ENCODE measurements at places on chromosomes 6 and 20.

GRCh38 chr6:97059473-97059872 is 134.9 kb downstream of the KLHL32 start:
- peak; percentile 10 for DNase-seq

DNA sequence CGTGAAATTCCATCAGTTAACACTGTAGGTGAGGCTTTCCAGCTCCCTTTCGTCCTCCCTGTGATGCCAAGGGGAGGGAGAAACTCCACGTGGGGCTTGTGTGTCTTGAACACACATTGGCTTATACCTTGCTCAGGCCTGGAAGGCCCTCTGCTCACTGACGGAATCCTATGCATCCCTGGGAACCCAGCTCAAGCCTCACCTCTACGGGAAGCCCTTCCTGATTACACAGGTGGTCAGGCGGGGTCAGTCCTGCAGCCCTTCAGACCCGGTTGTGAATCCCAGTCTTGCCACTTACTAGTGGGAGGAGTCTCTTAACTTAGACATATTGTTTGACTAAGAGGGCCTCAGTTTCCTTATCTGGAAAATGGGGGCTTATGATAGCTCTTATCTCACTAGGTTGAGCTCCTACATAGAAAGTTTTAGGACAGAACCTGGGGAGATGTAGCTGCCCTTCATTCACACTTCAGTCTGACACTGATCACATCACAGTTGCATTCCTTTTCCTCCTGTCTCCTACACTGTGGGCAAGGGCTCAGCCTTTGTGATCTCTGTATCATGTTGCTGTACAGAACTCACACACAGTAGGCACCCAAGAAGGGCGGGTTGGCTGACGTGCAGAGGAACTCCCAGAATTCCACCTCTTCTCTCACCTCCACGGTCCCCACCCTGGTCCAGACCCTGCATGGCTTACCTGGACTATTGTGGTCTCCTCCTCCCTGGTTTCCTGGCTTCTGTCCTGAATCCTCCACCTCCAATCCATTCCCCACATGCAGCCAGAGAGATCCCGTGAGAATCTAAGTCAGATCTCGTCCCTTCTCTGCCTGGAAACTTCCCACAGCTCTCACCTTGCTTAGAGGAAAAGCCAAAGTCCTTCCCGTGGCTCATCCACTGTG is 129.6 kb downstream of the CEBPB start:
- DNase-seq = no peak

DNA sequence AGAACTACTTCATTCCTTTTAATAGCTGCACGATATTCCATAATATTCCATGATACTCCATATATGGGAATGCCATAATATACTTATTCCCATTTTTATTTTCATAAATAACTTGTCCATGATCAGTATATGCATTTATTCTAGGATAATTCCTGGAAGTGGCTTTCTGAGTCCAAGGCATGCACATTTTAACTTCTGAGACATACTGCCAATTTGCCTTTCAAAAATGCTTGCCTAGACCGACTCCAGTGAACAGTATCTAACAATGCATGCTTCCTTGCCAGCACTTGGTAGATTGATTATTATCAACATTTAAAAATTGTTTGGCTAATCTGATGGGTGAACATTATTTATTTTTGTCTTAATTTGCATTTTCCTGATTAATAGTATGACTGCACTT is 54.0 kb downstream of the SPTLC3 start:
- no peak for DNase-seq

GRCh38 chr6:5486214-5486613 is 224.9 kb downstream of the FARS2 start:
- DNase-seq = no peak

- no peak for DNase-seq
These were observed 26.8 kb downstream of the PPP1R14C start for GRCh38 chr6:150169609-150170008.

- DNase-seq = peak; percentile 83
These were observed 11.7 kb upstream of the FAM83C start for GRCh38 chr20:35303735-35304491.

- DNase-seq = no peak
These were observed 90.9 kb downstream of the CEP162 start for GRCh38 chr6:84136364-84137050.

DNA sequence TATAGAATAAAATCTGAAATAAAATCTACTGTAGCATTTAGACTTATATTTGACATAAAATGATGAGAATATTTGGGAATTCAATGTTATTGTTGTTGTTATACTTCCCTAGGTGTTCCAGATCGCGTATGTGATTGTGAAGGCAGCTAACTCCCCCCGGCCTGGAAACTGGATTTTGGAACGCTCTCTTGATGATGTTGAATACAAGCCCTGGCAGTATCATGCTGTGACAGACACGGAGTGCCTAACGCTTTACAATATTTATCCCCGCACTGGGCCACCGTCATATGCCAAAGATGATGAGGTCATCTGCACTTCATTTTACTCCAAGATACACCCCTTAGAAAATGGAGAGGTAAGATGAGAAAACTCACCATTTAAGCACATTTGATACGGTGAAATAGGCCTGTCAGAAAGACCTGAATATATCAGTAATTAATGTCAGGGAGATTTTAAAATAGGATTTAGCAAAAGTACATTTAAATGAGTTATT is 215.2 kb downstream of the LAMA2 start:
- DNase-seq = no peak

GRCh38 chr6:129748212-129748900 is 38.4 kb upstream of the ARHGAP18 start:
- DNase-seq = no peak

DNA sequence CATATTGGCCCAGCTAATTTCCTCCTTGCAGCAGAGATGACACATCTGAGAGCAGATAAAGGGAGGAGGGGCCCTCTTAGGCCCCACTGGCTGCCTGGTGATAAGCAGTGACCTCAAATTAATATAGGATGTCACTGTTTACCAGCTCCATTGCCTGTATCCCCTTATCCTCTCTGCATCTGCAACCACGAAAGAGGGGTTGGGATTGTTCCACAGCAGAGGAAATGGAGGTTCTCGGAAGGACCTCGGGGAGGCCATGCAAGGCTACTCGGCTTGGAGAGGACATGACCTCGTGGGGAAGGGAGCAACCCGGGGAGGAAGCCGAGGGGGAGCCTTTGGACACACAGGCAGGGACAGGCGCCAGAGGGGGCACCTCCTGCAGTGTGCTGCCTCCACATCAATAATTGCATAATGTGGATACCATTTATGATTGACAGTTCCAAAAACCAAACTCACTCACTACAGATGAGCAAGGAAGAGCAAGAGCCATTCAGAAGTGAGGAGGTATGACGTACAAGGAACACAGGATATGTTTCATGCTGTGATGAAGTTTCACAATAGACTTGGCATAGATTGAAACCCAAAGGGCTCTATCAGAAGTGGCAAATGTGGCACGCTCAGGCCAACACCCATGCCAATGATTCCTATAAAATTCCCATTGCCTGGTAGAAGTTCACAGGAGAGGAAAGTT is 177.2 kb upstream of the RNF24 start:
- DNase-seq = no peak

DNA sequence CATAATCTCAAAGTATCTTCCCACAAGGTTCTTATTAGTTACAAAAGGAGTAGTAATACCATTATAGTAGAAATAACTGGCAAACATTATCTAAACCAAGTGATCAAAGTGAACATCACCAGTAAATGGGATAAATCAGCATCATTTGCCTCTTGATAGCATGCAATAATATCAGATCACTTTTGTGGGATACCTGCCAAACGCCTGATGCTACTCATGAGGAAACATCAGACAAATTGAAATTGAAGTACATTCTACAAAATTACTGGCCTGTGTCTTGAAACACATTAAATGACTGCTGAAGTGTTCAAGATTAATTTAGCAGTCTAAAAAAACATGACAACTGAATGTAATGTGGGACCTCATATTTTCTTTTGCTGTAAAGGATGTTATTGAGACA is 208.1 kb downstream of the TINAG start:
- peak; percentile 91 for DNase-seq

GRCh38 chr6:132733814-132734213 is 20.0 kb upstream of the VNN1 start:
- DNase-seq = no peak

DNA sequence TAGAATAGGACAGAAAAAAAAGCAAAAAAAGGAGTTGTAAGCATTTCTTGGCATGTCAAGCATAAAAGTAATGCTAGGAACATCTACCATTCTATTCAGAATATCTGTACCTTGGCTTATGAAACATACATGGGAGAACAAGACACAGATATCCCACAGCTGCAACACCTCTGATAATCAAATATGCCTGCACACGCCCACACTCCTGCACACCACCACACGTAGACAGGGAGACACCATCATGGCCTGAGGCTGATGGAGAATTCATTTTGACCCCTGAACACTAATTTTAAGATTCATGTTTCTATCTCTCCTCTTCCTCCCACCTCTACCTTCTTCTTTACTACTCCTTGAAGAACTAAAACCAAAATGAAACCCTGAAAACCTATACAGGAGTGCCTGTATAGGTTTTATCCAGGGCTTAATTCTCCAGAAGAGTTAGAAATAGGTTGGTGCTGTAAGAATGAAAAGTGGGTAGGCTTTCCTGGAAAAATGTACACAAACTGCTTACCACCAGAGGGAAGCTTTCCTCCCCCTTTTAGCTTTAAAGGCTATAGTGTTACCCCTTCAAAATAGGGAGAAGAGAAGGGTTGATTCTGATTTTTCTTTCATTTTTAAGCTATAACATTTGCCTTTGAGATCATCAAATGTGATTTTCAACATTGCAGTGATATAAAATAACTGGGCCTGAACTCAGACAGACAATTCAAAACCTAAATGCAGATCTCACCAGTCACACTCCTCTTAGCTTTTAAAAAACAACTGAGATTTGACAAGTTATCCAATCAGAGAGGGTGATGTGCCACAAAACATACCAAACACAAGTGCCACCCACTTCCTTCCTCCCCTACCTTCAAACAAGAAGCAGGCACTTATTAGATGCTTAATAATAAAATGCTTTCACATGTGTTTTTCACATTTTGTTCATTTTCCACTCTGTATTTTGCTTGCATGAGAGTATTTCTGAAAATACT is 57.9 kb downstream of the ELOVL5 start:
- no peak for DNase-seq

GRCh38 chr20:15342991-15343523 is 1005.6 kb upstream of the FLRT3 start:
- no peak for DNase-seq

- DNase-seq = no peak
These were observed 358.4 kb upstream of the RGS17 start for GRCh38 chr6:153489479-153489878.
